ENCODE measurements at places on chromosomes 3 and 15.

DNA sequence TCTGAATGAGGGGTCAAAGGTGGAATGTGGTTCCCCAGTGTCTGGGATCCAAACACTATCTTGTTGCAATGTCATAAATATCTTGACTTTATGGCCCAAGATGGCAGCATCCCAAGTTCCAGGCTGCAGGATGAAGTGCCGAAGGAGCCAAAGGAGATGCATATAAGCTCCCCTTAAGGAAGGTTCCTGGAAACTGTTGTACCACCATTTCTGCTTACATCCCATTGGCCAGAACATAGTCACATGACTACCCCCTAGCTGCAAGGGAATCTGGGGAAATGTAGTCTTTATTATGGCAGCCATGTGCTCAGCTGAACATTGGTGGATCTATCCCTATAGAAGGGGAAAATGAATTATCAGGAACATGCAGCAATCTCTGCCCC, 54.3 kb downstream of the BDH1 start:
- no peak for DNase-seq

DNA sequence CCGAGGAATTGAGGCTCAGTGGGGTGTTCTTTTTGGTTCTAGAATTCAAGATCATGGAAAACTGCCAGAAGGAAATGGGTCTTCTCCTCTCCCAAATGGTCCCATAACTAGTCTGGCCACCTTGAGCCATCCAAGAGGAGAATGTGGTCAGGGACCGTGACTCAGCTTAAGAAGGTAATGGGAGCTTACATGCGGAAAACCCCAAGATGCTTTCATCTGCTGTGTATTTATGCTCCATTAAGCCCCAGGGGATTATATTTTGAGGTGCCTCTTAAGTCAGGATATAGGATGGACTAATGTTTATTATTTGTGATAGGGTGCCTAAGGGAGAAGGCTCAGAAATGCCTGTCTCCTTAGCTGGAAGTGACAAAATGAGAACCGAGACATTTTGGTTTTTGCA, 39.2 kb upstream of the DLG1 start:
- no peak for DNase-seq

DNA sequence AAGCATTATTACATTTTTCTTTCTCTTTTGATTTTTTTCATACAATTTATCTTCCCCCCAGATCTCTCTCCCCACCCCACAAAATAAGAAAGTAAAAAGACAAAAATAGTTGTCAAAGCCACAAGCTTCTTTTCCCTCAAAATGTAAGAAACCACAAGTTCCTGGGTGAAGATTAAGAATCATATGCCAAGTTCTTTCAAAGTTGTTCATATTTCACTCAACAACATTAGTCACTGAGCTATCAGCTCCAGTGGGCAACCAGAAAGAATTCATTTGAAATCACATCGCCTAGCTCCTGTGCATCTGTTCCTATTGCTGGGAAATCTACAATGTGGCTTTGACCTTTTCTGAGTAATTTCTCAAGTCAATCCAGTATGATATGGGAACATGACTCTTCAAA, 681.6 kb upstream of the ARPP21 start:
- DNase-seq: no peak

DNA sequence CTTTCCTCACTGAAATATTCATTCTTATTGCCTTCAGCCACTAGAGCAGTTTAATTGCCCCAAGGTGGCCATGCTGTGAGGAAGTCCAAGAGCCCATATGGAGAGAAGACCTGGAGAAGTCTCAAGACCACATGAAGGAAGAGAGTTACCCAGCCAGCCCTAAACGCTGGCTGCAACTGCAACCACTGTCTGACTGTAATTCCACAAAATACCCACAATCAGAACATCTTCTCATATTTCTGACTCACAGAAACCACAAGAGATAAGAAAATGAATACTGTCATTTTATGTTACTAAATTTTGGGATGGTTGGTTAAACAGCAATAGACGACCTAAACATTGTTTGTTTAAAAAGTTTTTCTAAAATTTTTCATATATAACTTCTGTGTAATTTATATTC, 14.7 kb upstream of the SST start:
- no peak for DNase-seq

- no peak for DNase-seq
Observed at GRCh38 chr15:100918690-100919480, at the start of gene LRRK1. Gene LRRK1 (plus strand): TSS chr15:100919357. CDS start chr15:100924633, 5,276 bp downstream.

Measured in AG09309 (cell line).